ENCODE measurements at places on chromosomes 12 and 14.

GRCh38 chr12:20260851-20261250 lies 107.5 kb upstream of the PDE3A start:
- DNase-seq: no peak

- DNase-seq: no peak
These were observed 1.0 kb downstream of the IGFBP6 start for GRCh38 chr12:53098354-53098981.

- DNase-seq: no peak
These were observed 87.9 kb downstream of the ALX1 start for GRCh38 chr12:85367936-85368335.

DNA sequence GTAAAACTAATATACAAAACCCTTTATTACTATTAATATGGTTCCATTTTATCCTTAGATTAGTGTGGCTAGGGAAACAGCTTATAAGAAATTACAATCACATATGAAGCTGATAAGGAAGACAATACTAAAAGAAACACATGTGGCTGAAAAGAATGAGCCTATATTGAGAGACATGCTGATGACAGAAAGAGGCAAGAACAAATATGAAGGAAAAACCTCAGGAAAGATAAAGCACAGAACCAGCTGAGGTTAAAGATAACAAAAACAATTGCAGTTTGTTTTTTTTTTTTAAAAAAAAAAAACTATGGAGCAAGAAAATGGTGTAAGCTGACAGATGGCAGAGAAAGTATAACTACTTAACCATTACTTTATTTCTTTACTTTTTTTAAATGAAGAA lies 69.2 kb upstream of the OSBPL8 start:
- no peak for DNase-seq

DNA sequence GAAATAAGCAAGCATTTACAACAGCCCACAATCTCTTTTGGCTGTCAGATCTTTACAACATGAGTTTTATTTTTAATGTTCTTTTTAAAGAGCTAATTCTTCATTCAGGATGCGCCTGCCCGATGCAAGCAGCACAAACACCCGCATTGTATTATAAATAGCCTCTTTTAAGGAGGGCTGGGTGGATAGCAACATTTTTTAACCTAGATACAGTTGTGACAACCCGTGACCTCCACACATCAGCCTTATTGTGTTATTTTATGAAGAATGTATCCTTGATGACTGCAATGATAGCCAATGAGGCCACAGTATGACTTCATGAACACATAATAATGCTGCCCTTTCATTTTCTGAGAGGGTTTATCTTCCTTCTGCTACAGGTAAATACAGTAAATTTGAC lies 173.7 kb downstream of the FOXN3 start:
- DNase-seq: no peak

- DNase-seq: no peak
These were observed at the start of gene HRK for GRCh38 chr12:116881325-116881876. Gene HRK, minus strand, starts transcription at chr12:116881441. Its CDS starts 134 bp downstream, at chr12:116881307.

DNA sequence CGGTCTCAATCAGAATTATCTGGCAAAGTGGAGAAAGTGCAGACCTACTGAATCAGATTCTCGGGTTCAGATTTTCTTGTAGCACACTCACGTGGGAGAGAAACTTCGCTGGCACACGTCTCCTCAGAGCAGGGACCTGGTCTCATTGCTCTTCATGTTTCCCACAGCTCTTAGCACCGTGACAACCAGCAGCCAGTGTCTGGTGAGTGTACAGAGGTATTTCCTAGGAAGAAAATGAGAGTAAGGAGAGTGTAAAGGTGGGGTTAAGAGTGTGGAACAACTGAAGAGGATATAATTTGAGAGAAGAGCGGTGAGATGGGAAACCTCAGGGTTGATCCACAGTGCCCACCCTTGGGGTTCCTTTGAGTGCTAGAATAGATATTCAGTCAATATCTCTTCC lies 89.2 kb downstream of the ARF6 start:
- no peak for DNase-seq

DNA sequence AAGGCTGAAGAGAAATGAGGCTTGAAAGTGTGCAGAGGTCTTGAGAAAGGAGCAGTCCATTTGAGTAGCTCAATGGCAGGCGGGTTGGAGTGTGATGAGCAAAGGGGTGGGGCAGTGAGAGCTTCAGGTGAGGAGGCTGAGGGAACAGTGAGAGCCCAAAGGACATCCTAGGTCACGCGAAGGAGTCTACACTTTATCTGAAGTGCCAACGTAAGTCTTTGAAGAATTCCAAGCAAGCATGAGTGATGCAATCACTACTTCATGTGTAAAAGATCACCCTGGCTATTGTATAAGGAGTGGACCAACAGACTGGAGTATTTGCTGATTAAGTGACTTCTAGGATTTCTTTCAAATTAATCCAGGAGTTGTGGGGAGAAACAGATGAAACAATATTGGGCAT lies 159.9 kb upstream of the HIF1A start:
- no peak for DNase-seq

Measured in stimulated activated CD8-positive, alpha-beta memory T cell treated with anti-CD3 and anti-CD28 coated beads, Interleukin-4, amount 100 ng/mL, for 1 hour (primary cell).